ENCODE measurements at places on chromosomes 5 and 9.

- DNase-seq = peak; percentile 8
Observed at GRCh38 chr5:171520300-171521174, 101.1 kb downstream of the FGF18 start.

DNA sequence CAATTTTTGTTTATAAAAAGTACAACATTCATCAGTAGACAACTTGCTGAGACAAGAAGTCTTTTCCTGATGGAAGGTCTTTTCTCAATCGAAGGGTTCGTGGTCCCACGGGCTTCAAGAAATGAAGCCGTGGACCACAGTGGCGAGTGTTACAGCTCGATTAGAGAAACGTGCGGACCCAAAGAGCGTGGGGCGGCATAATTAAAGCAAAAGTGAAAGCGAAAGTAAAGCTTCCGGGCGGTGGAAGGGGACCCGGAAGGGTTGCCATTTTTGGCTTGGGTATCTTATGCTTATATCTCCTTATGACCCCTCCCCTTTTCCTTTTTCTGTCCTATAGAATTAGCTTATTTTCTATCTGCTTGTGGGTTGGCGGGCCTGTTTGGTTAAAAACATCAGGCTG, 2309.4 kb upstream of the ACO1 start:
- DNase-seq = no peak

- no peak for DNase-seq
Observed at GRCh38 chr5:123807177-123807945, 295.4 kb downstream of the CSNK1G3 start.

GRCh38 chr5:55410845-55411244, 103.1 kb downstream of the MTREX start:
- no peak for DNase-seq

DNA sequence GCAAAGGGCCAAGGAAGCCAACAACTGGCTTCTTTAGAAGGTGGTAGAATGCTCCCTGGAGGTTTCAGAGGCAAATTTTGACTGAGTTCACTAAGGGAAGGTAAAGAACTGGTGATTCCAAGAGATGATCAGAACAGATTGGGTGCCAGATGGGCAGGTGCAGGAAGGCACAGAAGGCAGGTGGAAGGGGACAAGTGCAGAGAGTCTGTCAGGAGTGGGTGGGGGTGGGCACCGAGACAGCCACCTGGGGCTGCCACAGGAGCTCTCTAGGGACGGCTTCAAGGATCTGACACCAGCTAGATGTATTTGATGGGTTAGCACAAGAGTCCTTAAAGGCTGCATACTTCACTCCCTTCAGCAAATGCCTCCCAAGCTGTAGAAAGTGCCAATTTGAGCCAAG, 207.3 kb downstream of the PTTG1 start:
- DNase-seq = no peak

DNA sequence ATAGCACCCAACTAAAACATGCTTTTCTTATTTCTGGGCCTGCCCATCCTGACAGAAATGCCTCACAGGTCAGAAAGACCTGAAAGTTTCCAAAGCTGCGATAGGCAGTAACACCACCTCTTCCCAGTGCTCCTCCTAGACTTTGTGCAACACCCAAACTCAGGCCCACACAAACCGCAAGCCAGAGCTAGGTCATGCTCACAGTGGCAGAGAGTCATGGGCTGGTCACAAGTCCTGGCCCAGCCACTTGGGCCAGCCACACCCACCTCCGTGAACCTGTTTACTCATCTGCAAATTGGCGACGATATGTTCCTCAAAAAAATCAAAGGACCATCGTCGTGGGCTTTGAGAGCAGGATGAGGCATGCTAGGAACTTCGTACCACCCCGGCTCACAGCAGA, 44.0 kb upstream of the SLC25A51 start:
- no peak for DNase-seq

DNA sequence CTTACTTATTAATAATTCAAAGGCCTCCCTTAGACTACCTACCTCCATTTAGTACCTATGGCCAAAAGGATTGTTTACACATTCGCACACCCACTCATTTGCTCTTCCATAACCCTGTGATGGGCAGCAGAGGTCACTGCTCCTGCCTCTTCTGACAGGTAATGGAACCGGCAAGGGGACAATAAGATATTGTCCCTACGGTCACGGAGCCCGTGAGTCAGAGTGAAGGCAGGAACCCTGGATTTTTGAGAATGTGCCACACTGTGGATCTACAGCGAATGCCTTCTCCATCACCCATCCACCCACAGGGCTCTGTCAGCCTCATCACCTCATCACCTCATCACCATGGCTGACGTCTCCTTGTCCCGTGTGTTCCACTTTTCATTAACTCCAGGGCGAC, 132.3 kb downstream of the MYO10 start:
- DNase-seq = no peak

DNA sequence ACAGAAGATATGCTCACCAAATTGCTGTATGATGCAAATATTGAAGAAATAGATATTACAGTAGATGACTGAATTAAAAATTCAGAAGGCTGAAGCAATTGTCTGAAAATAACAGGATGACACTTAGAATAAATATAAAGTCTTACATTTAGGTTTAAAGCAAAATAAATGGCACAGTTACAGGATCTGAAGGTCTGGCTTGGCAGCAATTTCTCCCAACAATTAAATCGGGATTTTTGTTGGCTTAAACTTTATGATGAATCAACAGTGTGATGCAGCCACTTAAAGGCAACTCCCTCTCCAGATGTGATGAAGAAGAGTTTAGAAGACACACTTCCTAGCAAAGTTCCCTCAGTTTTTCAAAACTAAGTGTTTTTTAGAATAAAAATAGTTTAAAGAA, 80.5 kb downstream of the NREP start:
- DNase-seq = no peak

GRCh38 chr9:11933926-11934325, 759.3 kb upstream of the TYRP1 start:
- DNase-seq = no peak

DNA sequence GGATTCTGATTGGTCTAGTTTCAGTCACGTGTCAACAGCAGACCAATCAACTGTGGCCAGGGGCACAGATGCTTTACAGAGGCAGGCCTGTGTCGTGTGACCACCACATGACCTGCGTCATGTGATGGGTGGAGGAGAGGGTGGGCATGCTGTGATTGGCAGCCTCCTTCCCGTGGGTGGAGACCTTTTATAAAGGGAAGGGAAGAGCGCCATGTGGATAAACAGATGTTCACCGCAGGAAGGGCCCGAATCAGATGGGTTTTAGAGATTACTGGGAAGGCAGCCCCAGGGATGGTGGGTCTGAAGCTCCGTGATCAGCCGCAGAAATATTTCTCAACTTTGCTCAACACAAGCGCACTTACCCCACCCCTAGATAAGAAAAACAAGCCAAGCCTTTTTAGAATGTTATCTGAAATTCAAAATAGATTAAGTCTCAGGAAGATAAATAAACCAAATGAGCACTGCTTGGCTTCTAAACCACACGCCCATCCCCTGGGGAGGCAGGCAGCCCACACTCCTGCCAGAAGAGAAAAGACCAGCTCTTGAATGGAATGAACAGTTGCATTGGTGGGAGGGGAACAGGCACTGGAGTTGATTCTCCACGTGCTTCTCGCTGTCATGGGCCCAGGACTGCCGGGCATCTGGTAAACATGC, 43.6 kb downstream of the ROPN1L start:
- peak; percentile 14 for DNase-seq

Measured in thyroid gland (tissue), 4 donors.